ENCODE measurements at places on chromosomes 2 and 18. TPM values are rescaled to one million over a fixed set of nuclear protein-coding genes. Genes with fewer than 3 reads are reported as not detected.
A peak's percentile ranks its signal among the peaks of the same experiment; 100 is the strongest.

- DNase-seq = no peak
- peak overlapping the region; percentile 99 for H3K27ac ChIP-seq
- no peaks in the 10 kb centered on the region for H3K36me3 ChIP-seq
- H3K4me3 ChIP-seq = no peak overlapping the region
- no peaks in the 10 kb centered on the region for H3K27me3 ChIP-seq
Observed at GRCh38 chr2:133495226-133495625, 73.0 kb downstream of the NCKAP5 start.

DNA sequence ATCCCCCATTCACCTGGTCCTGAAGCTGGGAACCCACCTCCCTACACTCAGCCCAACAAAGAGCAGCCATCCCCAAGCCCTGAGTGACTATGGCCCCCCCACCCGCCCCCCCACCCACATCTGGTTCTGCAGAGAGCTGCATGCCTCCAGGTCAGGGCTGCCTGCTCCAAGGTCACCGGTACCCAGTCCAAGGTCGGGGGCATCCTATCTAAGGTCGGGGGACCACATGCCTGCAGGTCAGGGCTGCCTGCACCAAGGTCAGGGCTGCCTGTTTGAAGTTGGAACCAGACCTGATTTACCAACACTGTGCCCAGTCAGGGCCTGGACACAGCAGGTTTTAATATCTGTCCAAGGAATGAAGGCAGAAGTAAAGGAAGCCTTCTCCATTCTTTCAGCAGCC is 66.1 kb upstream of the GPC1 start:
- no peak overlapping the region for H3K4me3 ChIP-seq
- H3K27ac ChIP-seq = no peak overlapping the region
- no peak for DNase-seq
- no peaks in the 10 kb centered on the region for H3K4me1 ChIP-seq
- no peaks in the 10 kb centered on the region for H3K27me3 ChIP-seq

DNA sequence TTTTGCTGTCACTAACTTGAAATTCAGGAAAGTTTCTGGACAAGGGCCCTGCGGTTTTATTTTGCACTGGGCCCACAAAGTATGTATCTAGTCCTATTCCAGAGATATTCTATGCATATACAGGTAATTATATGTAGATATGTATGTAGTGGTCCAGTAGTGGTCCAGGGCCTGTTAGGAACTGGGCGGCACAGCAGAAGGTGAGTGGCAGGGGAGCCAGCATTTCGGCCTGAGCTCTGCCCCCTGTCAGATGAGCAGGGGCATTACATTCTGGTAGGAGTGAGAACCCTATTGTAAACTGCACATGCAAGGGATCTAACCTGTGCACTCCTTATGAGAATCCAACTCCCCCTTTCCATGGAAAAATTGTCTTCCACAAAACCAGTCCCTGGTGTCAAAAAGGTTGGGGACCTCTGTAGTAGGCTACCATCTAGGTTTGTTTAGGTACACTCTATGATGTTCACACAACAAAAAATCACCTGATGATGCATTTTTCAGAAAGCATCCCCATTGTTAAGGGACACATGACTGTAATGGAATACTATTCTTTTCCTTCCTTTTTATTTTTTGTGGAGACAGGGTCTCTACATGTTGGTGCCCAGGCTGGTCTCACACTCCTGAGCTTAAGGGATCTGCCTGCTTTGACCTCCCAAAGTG is 2.8 kb upstream of the PPP4R3B start:
- peaks cover 8% of the 10 kb centered on the region for H3K4me1 ChIP-seq
- no peaks in the 10 kb centered on the region for H3K27me3 ChIP-seq

DNA sequence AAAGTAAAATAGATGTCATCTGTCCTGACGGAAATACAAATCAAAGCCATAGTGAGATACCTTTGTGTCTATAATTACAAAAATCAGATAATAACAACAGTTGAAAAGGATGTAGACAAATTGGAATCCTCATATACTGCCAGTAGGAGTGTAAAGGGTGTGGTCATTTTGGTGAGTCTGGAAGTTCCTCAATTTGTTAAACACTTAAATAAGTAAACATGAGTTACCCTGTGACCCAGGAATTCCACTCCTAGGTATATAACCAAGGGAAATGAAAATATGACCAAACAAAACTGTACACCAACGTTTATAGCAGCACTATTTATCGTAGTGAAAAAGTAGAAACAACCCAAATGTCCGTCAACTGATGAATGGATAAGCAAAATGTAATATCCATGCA is 24.0 kb downstream of the R3HDM1 start:
- H3K27me3 ChIP-seq = no peaks in the 10 kb centered on the region
- no peak for DNase-seq
- no peak overlapping the region for H3K27ac ChIP-seq
- H3K36me3 ChIP-seq = no peaks in the 10 kb centered on the region

DNA sequence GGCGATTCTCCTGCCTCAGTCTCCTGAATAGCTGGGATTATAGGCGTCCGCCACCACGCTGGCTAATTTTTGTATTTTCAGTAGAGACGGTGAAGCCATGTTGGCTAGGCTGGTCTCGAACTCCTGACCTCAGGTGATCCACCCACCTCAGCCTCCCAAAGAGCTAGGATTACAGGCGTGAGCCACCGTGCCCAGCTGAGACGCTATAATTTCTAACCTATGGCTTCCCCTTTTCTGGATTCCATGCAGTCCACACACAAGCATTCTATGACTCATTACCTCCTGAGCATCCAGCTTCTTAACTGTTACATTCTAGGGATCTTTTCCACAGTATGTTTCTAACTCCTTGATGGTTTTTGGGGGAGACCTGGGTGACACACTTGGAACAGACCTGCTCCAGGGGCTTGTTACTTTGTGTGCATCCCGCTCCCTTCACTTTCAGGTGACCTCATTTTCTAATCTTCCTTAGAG is 11.8 kb upstream of the KCMF1 start:
- peaks cover 14% of the 10 kb centered on the region for H3K36me3 ChIP-seq
- H3K27me3 ChIP-seq = no peaks in the 10 kb centered on the region
- DNase-seq = no peak
- H3K27ac ChIP-seq = no peak overlapping the region

DNA sequence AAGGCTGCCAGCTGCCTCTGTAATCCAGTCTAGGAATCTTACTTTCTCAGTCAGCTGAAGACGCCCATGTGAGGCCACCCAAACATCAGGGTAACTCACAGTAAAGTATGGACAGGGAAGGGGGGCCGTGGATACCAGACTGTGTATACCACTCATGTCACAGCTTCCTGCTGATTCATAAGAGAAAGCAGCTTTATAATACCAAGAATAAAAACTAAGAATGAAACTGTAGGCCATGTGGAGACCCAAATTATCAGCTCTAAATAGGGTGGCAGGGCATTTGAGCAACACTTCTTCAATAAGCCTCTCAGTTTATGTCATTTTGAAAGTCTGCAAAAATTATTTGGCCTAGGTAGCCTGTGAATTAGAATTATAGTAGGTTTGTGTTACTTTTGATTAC is 115.0 kb upstream of the CDCA7 start:
- no peaks in the 10 kb centered on the region for H3K36me3 ChIP-seq
- DNase-seq = no peak

- no peaks in the 10 kb centered on the region for H3K4me1 ChIP-seq
- no peak overlapping the region for H3K4me3 ChIP-seq
- no peaks in the 10 kb centered on the region for H3K36me3 ChIP-seq
- H3K27me3 ChIP-seq = no peaks in the 10 kb centered on the region
- no peak overlapping the region for H3K27ac ChIP-seq
Observed at GRCh38 chr2:4501525-4501924, 798.1 kb downstream of the DCDC2C start.

DNA sequence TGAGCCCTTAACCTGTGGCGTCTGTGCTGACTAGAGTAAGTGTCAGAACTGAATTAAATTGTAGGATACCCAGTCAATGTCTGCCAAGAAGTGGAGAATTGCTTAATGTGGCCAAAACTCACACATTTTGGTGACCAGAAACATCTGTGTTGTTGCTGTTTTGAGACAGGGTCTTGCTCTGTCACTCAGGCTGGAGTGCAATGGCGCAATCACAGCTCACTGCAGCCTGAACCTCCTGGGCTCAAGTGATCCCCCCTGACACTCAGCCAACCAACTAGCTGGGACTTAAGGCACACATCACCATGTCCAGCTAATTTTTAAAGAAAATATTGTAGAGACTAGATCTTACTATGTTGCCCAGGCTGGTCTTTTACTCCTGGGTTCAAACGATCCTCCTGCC is 34.4 kb upstream of the RTN4 start:
- H3K27me3 ChIP-seq = no peaks in the 10 kb centered on the region
- no peak overlapping the region for H3K4me3 ChIP-seq
- H3K36me3 ChIP-seq = no peaks in the 10 kb centered on the region
- DNase-seq = no peak
- no peak overlapping the region for H3K27ac ChIP-seq
- H3K4me1 ChIP-seq = peaks cover 5% of the 10 kb centered on the region

- H3K4me1 ChIP-seq = peaks cover 29% of the 10 kb centered on the region
- H3K4me3 ChIP-seq = peak overlapping the region; percentile 96
- DNase-seq = peak; percentile 45
- peaks cover 7% of the 10 kb centered on the region for H3K36me3 ChIP-seq
- no peaks in the 10 kb centered on the region for H3K27me3 ChIP-seq
Observed at GRCh38 chr2:240586919-240587800, 626 bp downstream of the CAPN10 start.

GRCh38 chr18:41630232-41630886 is 324.7 kb upstream of the PIK3C3 start:
- H3K36me3 ChIP-seq = no peaks in the 10 kb centered on the region
- DNase-seq = no peak
- no peaks in the 10 kb centered on the region for H3K4me1 ChIP-seq
- H3K27me3 ChIP-seq = no peaks in the 10 kb centered on the region
- H3K27ac ChIP-seq = no peak overlapping the region

DNA sequence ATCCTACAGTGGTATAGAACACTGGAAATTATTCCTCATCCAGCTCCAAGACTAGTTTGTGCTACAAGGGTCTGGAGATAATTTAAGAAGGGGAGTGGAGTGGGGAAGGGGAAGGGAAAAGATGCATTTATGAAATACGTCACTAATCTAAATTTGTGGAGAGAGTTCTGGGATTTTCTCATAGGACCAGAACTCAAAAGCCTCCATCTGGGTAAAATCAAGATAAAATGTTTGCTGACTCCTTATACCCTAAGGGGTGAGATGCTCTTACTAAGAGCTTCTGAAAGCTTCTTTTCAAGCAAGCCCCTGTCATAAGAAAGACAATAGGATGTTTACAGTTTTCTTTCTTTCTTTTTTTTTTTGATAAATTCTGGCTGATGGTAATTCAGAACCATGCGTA is 88.5 kb upstream of the RBMS1 start:
- DNase-seq = no peak
- no peak overlapping the region for H3K4me3 ChIP-seq
- H3K27ac ChIP-seq = no peak overlapping the region
- no peaks in the 10 kb centered on the region for H3K36me3 ChIP-seq
- no peaks in the 10 kb centered on the region for H3K27me3 ChIP-seq

- no peak overlapping the region for H3K4me3 ChIP-seq
- no peaks in the 10 kb centered on the region for H3K27me3 ChIP-seq
- no peak overlapping the region for H3K27ac ChIP-seq
Observed at GRCh38 chr2:127138281-127138680, 31.3 kb upstream of the BIN1 start.

GRCh38 chr18:25284281-25284680 is 67.7 kb downstream of the ZNF521 start:
- no peak for DNase-seq
- no peak overlapping the region for H3K4me3 ChIP-seq
- no peaks in the 10 kb centered on the region for H3K36me3 ChIP-seq
- H3K27me3 ChIP-seq = peaks cover 13% of the 10 kb centered on the region

Gene NGEF
- total RNA-seq = 0.69 TPM

Gene GPN1
- 61.1 TPM for total RNA-seq

Gene ABCG8
- total RNA-seq = not detected

Gene SLC23A3
- total RNA-seq = 2.2 TPM

Gene KYNU
- total RNA-seq = 0.44 TPM

Gene CIB4
- total RNA-seq = not detected

All from A673 (cell line).